Common myeloid progenitor, CD34-positive (primary cell): ENCODE measurements at places on chromosomes 3 and 15.

DNA sequence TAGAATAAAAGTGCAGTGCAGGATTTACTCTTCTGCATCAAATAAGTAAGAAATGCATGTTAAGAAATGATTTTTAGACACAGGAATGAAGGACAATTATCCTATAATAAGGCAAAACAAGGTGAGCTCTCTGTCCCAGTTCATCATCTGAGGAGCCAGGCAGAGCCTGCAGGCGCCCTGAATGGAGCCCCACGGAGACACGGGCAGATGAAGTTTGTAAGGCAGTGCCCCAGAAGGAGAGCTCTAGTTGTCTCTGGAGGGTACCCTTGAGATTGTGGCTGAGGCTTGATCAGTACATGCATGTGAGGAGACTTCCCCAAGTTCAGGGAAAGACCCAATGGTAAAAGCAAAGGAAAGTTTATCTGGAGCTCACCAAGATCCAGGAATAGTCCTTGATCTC is 50.3 kb downstream of the ATP10A start:
- DNase-seq = no peak

GRCh38 chr3:82715091-82715856 is 953.8 kb upstream of the GBE1 start:
- DNase-seq = no peak

GRCh38 chr15:88454867-88455810 is 12.0 kb downstream of the MRPL46 start:
- peak; percentile 78 for DNase-seq

- peak; percentile 49 for DNase-seq
These were observed 173.6 kb upstream of the PFN2 start for GRCh38 chr3:150144191-150144708.

DNA sequence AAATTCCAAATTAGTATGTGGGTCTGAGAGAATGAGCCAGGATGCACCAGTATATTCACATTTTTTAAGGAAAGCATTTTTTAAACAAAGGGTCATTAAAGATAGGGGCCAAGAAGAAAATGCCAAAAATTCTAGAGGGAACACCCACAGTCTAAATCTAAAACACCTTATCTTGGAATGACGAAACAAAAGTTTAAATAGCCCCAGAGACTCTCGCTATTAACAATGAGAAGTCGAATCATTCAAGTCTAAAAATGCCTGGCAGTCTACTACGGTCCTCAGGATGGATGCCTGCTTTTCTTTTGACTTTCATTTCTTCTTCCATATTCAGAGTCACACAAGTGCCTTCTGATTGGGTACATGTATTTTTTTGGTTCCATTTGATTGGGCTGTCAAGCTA is 66.3 kb downstream of the SSUH2 start:
- DNase-seq = no peak

GRCh38 chr3:46214751-46215352 is 6.7 kb upstream of the CCR1 start:
- peak; percentile 35 for DNase-seq

- no peak for DNase-seq
These were observed 150.2 kb upstream of the MLF1 start for GRCh38 chr3:158420654-158421396.

GRCh38 chr15:59567324-59567723 is 44.3 kb upstream of the GCNT3 start:
- no peak for DNase-seq

GRCh38 chr3:16286161-16286560 is 21.1 kb downstream of the OXNAD1 start:
- peak; percentile 43 for DNase-seq

- DNase-seq = peak; percentile 34
These were observed 17.1 kb downstream of the PCNP start for GRCh38 chr3:101591071-101591470.

- DNase-seq = no peak
These were observed 124.0 kb downstream of the SRGAP3 start for GRCh38 chr3:9125278-9125951.

- peak; percentile 31 for DNase-seq
These were observed 540.6 kb downstream of the NLGN1 start for GRCh38 chr3:173938159-173938558.

GRCh38 chr3:135133905-135134683 is 339.0 kb downstream of the EPHB1 start:
- DNase-seq = no peak

GRCh38 chr3:125356140-125357026 is 18.7 kb downstream of the ZNF148 start:
- no peak for DNase-seq

GRCh38 chr3:130839813-130840212 is 54.1 kb upstream of the ATP2C1 start:
- peak; percentile 79 for DNase-seq

DNA sequence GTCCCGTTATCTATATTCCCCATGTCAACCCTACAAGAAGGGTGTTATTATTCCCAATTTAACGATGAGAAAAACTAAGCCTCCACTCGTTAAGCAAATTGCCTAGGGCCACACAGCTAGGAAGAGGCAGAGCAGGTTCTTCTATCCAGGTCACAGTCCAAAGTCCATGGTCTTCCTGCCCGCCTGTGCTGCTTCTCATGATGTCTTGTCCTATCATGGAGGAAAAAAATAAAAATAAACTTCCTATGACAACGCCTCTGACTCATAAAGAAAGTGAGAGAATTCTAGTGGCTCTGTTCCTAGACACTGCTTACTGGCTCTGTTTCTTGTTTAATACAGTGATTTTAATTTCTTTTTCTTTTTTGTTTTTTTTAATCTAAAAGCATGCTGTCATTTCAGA is 9.7 kb downstream of the COL8A1 start:
- DNase-seq = no peak

DNA sequence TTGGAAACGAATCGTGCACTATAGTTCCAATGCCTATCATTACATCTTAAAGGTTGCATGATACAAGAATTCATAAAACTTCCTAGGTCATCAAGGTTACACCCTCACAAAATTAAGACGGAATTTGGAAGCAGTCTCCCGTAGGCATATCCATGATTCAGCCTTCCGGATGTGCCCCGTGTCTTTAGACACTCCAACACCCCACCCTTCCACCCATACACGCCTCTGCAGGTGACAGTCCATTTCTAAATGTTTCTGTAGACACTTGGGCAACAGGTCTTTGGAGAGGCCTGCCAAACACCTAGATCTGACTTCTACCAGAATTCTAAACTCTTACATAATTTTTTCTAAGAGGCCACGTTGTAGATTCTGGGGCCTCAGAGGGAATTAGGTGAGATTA is 49.8 kb downstream of the LDHAL6B start:
- DNase-seq = no peak

GRCh38 chr3:14689247-14689980 is 14.5 kb downstream of the C3orf20 start:
- DNase-seq = no peak

DNA sequence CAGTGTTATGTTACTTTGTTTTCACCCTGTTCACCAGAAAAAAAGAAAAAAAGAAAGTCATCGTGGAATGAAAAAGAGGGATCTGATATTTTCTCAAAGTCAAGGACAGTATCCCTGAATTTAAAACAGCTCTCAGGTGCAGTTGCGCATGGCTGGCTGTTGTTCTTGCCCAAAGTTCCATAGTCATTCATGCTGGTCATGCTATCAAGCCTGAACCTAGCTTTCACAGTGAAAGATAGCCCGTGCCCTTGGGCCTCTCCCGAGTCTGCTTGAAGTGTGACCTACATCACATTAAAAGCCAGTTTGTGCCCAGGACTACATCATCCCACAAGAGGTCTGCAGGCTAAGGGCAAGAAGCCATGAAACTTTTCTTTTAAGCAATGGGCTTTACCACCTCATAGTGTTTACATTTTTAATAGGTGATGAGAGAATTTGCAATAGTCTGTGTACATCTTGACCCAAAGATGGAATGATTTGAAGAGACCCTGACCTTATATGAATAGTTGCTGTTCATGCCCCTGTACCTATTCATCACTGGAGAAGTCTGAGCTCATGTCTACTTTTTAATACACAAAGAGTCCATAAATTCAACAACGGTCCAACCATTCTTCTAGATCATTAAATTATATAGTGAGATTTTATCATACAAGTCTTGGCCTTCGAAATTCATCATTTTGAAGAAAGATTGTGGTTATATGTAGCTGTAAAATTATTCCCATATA is 522.5 kb upstream of the MCTP2 start:
- no peak for DNase-seq

GRCh38 chr3:39080026-39080425 is 27.4 kb downstream of the GORASP1 start:
- DNase-seq = peak; percentile 28

DNA sequence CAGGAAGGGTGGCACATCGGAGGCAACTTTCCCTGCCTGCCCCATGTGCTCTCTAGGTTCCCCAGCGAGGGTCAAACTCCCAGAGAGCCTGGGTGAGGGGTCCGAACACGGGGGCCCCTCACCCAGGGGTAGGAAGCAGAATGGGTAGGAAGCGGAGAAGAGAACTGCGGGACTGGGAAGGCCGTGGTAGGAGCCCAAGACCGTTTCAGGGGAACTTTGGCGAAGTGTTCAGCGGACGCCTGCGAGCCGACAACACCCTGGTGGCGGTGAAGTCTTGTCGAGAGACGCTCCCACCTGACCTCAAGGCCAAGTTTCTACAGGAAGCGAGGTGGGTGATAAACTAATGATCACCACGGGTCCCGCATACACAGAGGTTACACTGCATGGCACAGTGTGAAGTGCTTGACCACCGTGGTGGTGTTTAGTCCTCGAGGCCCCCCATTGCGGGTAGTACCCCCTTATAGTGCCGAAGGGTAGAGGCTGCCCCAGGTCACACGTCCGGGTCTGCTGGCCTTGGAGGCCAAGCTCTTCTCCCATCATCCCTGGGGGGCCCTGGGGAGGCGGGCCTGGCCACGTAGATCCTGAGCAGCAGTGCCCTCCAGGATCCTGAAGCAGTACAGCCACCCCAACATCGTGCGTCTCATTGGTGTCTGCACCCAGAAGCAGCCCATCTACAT is 8.3 kb downstream of the FES start:
- no peak for DNase-seq

DNA sequence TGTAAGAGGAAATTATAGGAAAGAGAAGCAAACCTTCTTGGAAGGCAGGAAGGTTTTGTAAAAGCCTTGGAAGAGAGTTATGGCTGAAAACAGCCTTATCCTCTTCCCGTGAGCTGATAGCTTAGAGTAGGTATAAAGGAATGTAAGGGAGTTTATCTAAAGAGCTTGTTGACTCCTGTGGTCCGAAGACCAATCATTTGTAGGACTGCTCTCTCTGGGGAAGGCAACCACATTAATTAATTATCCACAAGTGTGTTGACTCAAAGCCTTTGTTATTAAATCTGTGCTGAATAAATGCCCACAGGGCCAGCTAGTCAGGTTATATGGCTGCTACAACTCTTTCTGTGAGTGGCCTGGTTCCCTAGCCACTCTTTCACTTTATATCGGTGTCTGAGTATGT is 452.1 kb upstream of the RASGRP1 start:
- DNase-seq = no peak

GRCh38 chr15:98983334-98983733 is 24.3 kb downstream of the PGPEP1L start:
- peak; percentile 9 for DNase-seq

DNA sequence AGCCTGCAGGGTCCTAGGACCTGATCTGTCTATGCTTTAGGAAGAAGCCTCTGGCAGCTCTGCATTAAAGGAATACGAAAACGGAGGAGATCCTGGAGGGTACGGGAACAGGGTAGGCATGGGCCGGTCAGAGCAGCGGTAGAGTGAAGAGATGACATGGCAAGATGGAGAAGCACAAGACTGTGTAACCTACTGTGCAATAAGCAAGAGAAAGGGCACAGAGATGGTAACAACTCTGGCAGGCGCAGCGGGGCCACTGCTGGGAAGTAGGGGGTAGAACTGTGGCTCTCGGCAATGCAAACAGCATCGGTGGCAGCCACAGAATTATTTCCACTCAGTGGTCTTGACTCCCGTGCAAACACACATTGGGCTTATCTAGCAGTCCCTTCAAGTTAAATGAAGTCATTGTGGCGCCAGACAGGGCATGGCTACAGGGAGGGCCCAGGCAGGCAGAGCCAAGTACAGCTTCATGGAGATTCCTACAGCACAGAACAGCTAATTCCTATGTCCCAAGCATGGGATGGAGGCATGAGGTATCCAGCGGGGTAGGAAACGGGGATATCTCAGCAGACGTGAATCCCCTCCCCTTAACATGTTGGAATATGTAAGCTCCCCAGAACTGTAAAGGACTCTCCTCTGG is 28.8 kb downstream of the WHAMM start:
- DNase-seq = no peak

DNA sequence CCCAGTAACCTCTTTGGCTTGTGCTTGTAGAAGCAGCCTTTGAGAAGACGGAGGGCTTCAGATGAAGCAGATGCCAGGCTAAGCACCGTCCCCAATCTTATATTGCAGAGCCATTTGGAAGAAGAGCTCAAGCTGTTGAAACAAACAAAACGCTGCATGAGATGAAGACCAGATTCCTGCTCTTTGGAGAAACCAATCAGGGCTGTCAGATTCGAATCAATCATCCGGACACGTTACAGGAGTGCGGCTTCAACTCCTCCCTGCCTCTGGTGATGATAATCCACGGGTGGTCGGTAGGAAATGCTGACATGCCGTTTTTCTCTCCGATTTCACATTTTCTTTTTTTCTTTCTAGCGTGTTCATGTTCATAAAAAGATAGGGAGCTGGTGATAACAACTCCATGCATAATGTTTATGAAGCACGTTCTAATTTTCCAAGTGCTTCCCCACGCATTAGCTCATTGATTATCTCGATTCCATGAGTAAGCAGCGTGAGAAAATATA is 106.5 kb downstream of the LIPC start:
- no peak for DNase-seq

DNA sequence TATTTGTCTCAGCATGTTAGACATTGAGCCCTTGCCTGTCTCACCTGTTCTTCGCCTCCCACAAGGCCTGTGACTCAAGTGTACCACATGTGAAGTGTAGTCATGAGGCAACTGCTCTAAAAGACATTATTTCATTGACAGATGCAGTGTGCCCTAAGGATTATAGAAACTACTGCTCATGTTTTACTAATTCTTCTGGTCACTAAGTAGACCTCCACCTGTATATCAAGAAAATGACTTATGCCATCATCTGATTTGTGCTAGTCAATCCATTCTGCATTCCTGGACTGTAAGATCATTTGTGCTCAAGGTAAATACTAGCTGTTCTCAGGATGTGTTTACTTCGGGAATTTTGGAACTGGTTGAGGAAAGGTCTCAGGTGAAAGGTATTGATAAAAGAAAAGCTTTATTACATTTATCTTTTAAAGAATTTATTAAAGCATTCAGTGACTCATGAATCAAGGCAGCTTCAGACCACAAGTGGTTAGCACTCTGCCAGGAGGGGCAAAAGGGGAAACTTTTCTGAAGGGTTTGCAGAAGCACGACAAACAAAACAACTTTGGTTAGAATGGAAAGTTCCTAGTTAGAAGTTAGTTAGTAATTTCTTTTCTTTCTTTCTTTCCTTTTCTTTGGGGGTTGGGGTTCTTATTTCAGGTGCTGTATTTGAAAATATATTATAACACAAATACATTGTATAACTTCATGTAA is 465.3 kb upstream of the CBLB start:
- peak; percentile 12 for DNase-seq

- DNase-seq = no peak
These were observed 234.2 kb upstream of the UMPS start for GRCh38 chr3:124496061-124496460.

DNA sequence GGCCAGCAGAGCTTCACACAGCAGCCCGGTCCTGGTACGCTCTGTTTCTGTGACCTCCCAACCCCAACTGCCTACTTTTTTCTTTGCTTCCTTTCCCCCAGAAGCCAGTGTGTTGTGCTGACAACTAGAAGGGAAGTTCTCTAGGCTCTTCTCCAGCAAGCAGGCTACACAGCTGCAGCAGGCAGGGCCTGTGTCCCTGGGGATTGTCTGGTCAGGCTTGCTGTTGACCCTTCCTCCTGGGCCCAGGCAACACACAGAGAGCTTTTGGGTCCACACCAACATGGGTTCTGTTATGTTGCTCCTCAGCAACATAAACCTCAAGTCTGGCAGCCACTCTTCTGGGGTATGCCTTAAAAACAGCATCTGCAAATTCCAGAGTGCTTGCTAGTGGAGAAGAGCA is 36.2 kb upstream of the TSPAN3 start:
- no peak for DNase-seq
